ENCODE measurements at places on chromosomes 11 and 22.

- no peak for DNase-seq
Measured at GRCh38 chr11:43214471-43214870, 97.3 kb upstream of the API5 start.

- DNase-seq, result no peak
Measured at GRCh38 chr22:48708558-48709245, 1119.0 kb downstream of the BRD1 start.

GRCh38 chr22:20966883-20967696 is at the start of gene AIFM3:
Gene AIFM3 (plus strand): TSS chr22:20967255. CDS start chr22:20967945, 690 bp downstream.
- DNase-seq, result no peak

- DNase-seq, result no peak
Measured at GRCh38 chr22:31629741-31630184, 32.3 kb downstream of the PISD start.

DNA sequence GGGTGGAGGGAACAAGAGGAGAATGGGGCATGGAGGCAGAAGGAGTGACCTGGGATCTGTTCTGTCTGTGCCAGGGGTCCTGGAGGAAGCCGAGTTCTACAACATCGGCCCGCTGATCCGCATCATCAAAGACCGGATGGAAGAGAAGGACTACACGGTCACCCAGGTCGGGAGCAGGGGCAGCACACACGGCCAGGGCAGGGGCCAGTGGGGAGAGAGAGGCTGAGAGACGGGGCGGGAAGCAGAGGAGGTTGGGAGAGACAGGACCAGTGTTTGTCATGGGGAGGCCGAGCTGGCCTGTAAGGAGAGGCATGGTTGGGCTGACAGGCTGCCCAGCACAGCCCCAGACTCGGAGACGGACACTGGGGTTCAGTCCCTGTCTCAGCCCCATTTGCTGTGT is 4.7 kb downstream of the KCTD17 start:
- no peak for DNase-seq

DNA sequence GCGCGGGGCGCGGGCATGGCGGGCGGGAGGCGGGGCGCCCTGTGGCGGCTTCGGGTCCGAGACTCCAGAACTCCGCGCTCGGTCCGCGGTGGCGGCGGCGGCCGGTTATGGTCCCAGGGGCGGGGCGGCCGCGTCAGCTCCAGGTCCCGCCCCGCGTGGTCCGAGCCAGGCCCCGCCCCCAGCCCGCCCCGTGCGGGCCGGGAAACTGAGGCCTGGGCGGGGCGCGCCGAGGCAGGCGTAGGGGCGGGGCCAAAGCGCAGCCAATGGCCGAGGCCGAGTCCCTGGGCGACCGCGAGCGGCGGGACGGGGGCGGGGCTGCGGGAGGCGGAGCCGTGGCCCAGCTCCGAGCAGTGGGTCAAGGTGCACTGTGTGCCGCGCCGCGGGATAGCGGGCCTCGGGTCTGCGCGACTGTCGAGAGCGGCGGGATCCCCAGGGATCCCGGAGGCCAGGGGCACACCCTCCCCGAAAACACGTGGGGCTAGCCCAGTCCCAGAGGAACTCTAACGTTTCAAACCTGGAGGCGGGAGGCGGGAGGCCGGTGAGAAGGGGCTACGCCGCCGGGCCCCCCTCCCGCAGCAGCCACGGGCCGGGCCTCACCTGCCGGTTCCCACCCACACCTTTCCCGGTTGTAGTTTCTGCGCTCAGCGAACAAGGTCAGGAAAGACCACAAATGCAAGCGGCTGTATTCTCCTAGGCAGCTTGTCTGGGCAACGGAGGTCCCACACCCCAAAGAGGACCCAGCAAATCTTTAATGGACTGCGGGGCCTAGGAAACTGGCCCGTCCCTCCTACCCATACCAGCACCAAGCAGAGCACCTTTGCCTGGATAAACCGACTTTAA is at the start of gene SLC25A1:
Gene SLC25A1 (minus strand): TSS at position 80 of the 840 bp plus-strand sequence. CDS start 63 bp downstream, at position 17.
- peak; percentile 90 for DNase-seq

GRCh38 chr11:77113382-77114088 is 10.9 kb downstream of the OMP start:
- no peak for DNase-seq

GRCh38 chr11:22554221-22554620 is 71.4 kb downstream of the FANCF start:
- no peak for DNase-seq

DNA sequence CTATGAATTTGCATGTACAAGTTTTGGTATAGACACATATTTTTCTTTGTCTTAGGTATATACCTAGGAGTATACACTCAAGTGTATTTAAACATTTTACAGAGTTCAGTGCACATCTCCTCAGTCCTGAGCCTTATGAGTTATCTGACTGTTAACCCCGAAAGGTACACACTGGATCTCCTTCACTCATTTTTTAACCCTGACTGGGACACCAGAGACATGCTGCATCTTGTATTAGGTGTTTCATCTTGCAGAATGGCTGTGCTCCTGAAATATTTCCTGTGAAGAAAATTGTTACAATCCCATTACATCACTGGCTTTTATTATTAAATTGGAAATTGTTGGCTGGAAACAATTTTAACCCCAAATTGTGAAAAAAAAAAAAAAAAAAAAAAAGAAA is 15.3 kb downstream of the PARVA start:
- no peak for DNase-seq

- DNase-seq, result no peak
Measured at GRCh38 chr22:46862418-46863324, 100.2 kb downstream of the TBC1D22A start.

DNA sequence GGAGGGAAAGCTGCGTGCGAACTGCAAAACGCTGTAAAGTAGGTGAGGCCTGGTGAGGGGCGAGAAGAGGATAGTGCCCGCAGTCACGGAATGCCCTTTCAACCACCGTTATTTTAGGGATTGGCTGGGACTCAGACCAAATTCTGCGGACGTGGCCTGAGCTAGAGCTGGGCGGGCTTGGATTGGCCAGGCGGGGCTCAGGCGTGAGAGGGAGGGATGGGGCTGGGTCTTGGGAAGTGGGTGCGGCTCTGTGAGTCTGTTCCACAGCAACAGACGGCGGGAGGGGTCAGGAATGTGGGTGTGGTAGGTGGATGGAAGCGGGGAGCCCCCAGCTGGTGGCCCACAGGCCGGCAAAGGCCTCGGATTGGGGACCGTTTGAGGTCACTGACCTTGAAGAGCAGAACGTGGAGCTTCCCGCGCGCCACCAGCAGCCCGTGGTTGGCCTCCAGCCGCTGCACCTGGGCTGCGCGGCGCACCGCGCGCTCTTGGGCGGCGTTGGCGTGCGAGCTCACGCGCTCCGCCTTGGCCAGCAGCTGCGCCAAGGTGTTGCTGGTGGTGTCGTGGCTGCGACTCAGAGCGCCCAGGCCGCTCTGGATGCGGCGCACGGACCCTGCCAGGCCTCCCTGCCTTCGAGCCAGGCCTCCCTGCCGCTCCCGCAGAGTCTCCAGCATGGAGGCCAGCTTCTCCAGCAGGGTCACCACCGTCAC is 444 bp downstream of the CAVIN3 start:
- DNase-seq, result no peak

DNA sequence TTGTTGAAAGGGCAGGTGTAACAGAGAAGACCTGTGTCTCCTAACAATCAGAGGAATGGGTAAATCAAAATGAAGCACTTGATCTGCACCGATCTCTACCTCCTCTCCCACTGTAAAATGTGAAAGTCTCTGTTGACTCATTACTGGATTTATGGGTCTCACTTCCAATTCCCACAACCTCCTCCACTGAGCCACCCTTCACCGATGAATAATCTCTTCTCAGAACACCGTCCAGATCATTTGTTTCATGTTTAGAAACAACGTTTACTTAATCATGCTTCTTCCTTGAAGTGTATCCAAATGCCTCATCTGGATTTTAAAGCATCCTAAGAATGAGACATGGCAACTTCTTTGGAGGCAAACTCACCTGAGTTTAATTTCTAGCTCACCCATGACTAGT is 643.6 kb downstream of the ETS1 start:
- no peak for DNase-seq

DNA sequence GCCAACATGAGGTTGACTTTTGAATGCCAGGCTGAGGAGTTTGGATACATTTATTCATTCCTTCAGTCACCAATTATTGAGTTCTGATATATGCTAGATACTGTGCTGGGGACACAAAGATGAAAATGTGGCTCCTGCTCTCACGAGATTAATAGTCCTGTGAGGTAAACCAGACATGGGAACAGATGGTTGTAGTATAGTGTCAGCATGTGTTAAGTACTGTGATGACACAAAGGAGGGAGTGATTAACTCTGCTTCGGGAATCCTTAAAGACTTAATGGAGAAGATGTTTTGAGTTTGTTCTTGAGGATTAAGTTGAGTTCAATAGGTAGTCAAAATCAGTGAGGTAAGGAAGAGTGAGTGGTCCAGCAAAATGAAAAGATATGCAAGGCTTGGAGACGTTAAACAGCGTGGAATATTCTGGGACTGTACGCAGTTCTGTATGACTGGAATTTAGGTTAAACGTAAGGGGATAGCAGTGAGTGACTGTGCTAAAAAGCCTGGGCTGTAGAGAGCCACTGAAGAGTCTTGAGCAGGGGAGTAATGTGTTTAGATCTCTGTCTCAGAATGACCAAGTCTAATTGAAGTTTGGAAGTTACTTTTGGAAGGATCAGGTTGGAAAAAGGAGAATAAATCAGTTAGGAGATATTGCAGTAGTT is 11.8 kb downstream of the RNF121 start:
- DNase-seq, result no peak

- no peak for DNase-seq
Measured at GRCh38 chr11:47033439-47033838, 96.9 kb downstream of the CSTPP1 start.

GRCh38 chr22:24247564-24248344 is 2.9 kb upstream of the GGT5 start:
- DNase-seq, result no peak

DNA sequence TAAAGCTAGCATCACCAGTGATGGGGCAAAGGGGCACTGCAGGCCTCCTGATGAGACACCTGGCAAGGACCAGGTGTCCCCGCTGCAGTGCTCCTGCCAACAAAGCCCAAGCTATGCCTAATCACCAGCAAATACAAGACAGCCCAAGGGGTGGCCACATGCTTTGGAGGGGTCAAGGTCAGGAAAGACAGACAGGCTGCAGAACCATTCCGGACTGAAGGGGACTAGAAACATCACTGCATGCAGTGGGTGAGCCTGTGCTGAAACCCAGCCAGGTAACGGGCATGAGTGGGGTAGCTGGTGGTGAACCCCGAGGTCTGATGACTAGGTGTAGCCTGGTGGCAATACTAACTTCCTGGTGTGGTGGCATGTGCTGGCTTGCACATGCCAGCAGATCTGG is 111.1 kb downstream of the MED15 start:
- no peak for DNase-seq

GRCh38 chr11:39249566-39250365 is 2209.7 kb downstream of the LRRC4C start:
- DNase-seq, result no peak

GRCh38 chr22:45688600-45689080 is 17.0 kb downstream of the ATXN10 start:
- no peak for DNase-seq

DNA sequence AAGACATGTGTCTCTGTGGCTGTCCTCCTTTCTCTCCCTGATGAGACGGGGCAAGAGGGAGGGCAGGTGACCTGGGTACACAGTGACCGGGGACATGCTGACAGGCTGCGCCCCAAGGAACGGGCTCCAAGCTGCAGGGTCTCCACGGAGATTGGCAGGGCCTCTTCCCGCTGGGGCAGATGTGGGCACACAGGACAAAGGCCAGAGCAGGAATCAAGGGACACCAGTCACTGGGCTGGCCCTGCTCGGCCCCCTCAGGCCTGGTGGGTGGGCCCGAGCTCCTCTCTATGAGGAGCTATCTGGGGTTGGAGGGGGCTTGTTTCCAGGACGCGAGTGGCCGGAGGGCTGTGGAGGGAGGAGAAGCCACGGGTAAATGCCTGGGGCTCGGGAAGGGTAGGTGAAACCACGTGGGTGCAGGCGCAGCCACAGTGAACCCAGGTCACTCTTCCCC is 11.2 kb downstream of the PNPLA5 start:
- no peak for DNase-seq

- DNase-seq, result no peak
Measured at GRCh38 chr11:16286095-16286494, 70.3 kb downstream of the SOX6 start.

- DNase-seq, result peak; percentile 45
Measured at GRCh38 chr22:49825944-49826602, 1.6 kb downstream of the BRD1 start.

GRCh38 chr22:37443086-37443485 is 15.8 kb upstream of the ELFN2 start:
- no peak for DNase-seq

DNA sequence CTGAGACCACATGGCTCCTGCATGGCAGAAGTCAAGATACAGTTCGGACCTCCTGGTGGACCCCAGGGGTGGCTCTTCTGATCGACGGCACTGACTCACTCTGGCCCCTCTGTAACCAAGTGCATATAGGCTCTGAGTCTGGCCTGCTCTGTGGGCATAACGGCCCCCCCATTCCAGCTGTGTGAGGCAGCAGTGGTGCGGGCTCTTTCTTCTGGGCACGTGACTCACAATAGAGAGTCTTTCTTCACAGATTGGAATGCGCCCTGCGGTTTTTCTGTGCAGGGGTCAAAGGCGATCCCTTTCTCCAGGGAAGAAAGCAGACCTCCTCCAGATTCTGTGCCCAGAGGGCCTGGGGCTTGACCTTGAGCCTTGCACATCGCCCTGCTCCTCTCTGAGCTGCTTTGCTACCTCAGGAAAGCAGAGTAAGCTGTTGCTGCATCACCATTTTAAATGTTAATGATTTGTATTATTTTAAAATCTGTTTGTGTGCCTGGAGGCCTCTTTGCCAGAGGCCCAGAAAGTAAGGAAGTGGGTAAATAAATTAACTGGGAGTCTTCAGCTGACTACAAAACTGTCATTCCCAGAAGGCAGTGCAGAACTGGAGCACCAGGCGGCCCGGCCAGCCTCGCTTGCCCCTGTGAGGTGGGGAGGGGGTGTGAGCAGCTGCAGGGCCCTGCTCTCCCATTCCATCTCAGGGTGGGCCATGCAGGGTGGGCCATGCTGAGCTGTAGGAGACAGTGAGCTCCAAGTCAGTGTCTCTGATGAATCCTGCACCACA is 199.0 kb downstream of the GRIK4 start:
- DNase-seq, result no peak

DNA sequence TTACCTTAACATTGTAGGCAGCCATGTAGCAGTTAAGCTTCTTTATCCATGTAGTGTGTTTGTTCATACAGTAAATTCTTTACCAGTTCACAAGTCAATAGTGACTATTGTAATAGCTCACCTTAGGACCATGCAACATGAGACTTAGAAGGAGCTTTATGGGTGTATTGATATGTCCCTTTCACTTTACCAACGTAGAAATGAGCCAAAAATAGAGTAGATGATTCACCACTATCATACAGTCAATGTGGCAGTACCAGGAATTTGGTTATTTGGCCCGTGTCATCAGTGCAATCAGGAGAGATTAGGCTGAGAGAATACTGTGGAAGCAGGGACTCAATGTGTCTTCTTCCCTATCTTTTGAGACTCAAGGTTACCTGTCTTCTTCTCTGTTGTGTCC is 4.7 kb downstream of the ZDHHC13 start:
- no peak for DNase-seq

- no peak for DNase-seq
Measured at GRCh38 chr11:794013-794765, 3.9 kb downstream of the SLC25A22 start.

DNA sequence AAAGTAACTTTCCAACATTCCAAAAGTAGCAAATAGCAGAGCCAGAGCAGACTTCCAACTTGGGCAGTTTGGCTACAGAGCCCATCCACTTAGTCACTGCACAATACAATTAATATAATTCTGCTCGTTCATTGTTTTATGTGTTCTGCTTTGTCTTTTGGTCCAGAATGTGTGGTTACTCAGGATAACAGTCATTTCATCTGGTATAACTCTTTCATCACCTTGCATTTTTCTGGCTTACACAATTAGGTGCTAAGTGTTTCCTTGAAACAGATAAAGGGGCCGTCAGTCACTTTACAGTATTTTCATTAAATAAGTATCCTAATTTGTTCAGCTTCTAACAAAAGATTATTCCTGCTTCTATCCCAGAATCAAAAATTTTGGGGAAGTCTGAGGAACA is 87.2 kb downstream of the LARGE2 start:
- no peak for DNase-seq

Measured in stimulated activated CD4-positive, alpha-beta T cell treated with anti-CD3 and anti-CD28 coated beads, Interleukin-12 subunit alpha, Interleukin-12 subunit beta, amount 100 ng/mL, for 24 hours (primary cell).